ENCODE measurements at places on chromosomes 4 and X. TPM values are rescaled to one million over a fixed set of nuclear protein-coding genes. Genes with fewer than 3 reads are reported as not detected.

Gene GPR119
- not detected for total RNA-seq

- DNase-seq, result no peak
These were observed 3.9 kb downstream of the UBA1 start for GRCh38 chrX:47197526-47197925.

Gene PRICKLE3
- 8.1 TPM for total RNA-seq

DNA sequence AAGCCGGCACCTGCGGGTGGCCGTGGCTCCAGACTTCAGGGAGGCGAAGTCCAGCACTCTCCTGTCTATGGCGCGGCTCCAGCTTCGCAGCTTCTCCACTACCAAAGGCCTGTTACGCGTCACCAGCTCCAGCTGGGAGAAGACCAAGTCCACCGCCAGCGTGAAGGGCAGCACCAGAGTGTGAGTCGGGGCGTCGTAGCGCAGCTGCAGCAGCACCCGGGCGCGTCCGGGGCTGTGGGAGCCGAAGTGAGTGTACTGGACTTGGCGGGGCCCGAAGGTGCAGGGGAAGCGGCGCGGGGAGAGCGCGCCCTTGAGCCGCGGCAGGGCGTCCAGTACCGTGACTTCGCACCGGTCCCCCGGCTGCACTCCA is 444 bp downstream of the FREM3 start:
- DNase-seq, result no peak

Gene KLKB1
- total RNA-seq, result 0.19 TPM

GRCh38 chrX:136211766-136212556 is 39.2 kb downstream of the MAP7D3 start:
- DNase-seq, result no peak

- DNase-seq, result no peak
These were observed 22.1 kb upstream of the SCOC start for GRCh38 chr4:140351093-140352075.

Gene KIT
- total RNA-seq, result not detected

GRCh38 chrX:104902070-104902469 is 318.4 kb downstream of the TEX13A start:
- DNase-seq, result no peak

Gene KDR
- total RNA-seq, result 19.3 TPM

Gene BEX3
- 354 TPM for total RNA-seq

Gene TBC1D8B
- 5.1 TPM for total RNA-seq

Gene ATP2B3
- not detected for total RNA-seq

Gene ZNF595
- 6.0 TPM for total RNA-seq

Gene FABP2
- not detected for total RNA-seq

DNA sequence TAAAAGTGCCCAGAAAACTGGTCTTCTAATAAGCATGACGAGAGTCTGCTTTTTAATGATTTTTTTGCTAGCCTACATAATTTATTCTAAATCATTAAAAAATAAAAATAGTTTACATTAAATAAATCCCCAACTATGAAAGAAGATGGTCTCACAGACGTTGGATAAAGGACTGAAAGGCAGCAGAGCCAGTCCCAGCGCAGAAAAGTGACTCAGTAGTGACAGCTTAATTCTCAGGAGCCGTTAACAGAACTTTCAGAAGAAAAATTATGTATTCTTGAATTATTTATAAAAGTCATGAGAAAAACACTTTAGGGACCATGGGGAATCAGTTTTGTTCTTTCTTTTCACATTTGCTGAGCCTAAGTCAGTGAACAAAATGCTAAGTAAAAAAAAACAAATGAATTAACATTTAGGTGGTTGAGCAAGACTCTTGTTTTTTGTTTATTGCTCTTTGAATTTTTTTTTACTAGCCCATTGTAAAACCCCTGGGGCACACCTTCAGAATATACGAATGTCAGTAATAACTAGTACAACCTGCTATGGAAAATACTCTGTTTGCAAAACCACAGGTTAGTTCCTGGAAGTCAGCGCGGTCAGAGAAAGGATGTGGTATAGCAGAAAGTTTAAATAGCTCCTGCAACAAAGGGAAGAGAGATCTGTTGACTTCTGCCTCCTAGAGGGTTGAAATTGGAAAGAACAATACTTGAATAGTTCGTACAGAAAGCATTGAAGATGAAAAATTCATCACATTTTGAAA is 50.4 kb upstream of the CCDC160 start:
- DNase-seq, result no peak

- DNase-seq, result no peak
These were observed 396.8 kb downstream of the PACRGL start for GRCh38 chr4:21097026-21097425.

DNA sequence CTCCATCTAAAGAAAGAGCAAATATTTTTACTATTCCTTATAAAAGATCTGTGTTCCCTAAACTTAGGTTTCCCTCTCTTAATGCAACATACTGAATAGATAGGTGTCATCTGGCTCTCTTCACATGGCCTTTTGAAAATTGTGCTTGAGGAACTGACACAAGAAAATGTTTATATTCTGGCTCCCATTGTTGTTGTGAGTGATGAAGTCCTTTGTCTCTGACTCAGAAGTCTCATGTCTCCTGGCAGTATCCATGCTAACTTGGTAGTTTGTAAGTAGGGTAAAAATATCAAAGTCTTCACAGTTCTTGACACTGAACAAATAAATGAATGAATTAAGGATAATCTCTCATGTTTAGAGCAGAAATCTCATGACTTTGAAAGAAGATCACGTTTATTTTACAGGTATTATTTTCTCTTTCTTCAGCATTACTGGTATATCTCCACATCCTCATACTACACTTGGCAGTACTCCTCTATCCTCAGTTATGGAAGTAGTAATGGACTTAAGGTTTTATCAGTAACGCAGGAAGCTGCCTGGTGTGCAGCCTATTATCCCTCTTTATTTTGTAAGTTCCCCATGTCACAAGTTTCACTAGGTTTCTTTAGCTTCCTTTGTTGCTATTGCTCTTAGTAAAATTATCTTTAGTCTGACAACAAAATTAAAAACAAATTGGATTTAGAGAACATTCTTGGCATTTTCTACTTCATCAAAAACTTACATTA is 14.2 kb upstream of the PABPC4L start:
- no peak for DNase-seq

GRCh38 chr4:183626168-183626567 is 32.8 kb downstream of the RWDD4 start:
- DNase-seq, result no peak

DNA sequence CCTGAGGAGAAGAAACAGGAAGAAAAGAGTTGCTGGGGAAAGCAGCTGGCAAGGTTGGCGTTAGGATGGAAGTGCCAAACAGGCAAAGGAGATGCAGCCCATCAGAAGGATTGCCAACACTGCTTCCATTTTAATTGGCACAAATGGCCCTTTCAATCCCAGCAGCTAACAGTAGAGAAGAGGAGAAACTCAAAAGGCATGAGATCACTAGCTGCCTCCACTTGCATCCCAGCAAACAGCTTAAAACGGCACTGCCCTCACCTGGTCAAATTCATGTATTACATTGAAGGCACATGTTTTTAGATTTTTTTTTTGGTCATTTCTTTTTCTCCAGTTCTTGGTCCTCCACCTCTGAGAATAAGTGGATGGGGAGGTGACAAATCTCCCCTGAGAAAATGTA is 14.9 kb upstream of the LOC101059915 start:
- peak; percentile 42 for DNase-seq

DNA sequence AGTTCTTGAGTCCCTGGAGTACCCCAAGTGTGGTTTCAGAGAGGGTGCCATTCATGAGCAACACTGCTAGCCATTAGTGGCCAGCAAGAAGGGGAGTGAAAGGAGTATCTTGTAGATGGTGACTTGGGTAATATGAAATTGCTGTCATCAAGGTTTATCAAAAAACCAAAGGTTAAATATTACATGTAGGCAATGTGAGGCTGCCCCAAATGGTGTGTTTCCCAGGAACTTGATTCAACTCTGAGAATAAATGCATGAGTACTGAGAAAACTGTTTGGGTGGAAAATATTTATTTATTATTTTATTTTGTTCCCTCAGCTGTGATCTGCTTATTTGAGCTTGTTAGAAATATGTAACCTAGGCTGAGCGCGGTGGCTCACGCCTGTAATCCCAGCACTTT is 55.7 kb downstream of the AFF1 start:
- no peak for DNase-seq

GRCh38 chrX:16067886-16068515 is 55.4 kb upstream of the GRPR start:
- no peak for DNase-seq

GRCh38 chrX:118495061-118495921 is at the start of gene DOCK11:
Gene DOCK11, plus strand, starts transcription at chrX:118495815. Its CDS starts 157 bp downstream, at chrX:118495972.
- DNase-seq, result peak; percentile 73

- peak; percentile 87 for DNase-seq
These were observed 17.4 kb downstream of the IRAK1 start for GRCh38 chrX:154002215-154002719.

DNA sequence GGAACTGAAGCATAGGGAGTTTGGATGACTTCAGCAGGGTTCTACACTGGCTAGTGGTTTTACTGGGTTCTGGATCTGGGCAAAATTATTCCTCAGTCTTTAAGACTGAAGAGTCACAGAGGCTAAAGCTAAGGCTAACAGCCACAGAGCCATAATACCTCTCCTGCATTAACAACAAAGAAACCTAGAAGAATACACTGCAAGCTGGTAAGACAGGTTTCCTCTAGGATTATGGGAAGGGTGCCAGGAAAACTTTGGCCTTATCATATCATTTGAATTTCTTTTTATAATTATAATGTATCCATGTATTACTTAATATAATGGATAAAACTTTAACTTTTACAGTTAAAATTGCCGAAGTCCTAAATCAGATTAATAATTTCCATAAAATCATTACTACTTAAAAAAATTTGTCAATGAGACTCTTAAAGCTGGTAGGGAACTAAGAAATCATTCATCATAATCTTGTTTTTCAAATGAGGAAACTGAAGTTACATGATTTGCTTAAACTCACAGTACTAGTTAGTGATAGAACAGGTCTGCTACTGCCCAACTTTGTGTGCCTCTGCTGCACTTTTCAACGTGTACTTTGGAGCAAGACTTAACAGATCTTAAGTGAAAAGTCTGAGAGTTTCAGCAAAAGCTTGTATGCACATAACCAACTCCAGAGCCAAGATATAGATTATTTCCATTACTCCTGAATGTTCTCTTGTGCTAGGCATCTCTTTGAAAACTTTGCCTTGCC is 24.2 kb upstream of the PGRMC2 start:
- no peak for DNase-seq

Gene PLXNB3
- total RNA-seq, result 5.0 TPM

DNA sequence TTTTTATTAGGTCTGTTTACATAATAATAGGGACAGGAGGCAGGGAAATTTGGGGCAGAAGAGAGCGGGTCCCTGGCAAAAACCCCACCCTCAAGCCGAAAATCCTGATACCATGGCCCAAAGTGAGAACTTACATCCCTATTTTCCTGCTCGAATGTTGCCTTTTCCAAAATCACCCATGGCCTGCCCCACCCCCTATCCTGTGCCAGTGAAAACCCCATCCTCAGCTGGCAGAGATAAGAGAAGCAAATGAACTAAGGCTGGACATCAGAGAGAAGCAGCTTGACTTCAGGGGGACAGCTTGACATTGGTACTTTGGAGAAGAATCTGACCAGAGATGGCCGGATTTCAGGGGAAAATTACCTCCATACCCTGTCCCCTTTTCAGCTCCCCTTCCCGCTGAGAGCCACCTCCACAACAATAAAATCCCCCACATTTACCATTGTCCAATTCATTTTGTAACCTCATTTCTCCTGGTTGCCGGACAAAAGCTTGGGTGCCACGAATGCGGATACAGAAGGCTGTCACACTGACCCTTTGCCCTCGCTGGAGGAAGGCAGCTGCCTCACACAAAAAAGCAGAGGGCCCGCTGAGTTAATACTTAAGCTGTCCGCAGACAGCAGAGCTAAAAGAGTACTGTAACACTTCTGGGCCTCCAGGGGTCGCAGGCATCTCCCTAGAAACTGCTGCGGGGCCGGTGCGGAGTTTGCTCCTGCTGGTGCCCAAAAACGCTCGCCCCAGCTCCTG is 196.2 kb downstream of the SNCA start:
- DNase-seq, result peak; percentile 42

Gene S100P
- total RNA-seq, result not detected

DNA sequence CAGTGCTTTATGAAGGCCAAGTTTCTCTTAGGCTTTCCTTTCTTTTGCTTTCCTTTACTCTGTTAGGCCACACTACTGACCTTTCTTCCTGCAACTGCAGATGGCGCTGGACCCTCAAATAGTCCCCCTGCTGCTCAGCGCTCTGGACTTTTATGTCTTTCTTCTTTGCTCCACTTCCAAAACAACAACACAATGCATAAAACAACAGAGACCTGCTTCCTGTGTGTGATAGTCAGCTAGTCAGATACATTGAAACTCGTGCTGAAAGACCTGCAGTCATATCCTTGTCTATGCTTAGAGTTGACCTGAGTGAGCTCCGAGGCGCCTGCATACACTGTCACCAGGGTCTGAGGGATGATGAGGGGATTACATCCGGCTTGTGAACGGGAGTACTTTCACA is 108.9 kb upstream of the TEX13D start:
- no peak for DNase-seq

Gene METAP1
- total RNA-seq, result 61.9 TPM

DNA sequence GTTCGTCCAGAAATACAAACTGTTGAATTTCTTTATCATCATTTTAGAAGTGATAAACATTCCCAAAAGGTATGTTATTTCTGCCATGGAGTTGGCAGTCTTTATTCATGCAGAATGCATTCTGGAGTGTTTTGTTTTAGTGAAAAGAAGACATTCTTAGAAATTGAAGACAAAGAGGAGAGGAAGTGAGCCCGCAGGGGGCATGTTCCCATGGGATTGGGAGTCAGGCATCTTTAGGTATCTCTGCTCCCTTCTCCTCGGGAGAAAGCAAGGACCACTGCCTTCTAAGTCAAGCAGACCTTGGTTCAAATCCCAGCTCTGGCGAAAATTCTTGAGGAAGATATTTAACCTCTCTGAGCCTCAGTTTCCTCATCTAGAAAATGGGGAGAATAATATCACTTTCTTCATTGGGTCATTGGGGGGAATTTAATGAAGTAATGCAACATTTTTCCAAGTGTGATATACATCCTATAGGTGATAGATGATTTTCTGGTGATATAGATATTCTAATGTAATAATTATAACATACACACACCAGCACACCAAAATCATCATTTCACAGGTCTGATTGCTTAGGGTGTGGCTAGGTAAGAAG is 26.5 kb upstream of the CHRNA9 start:
- DNase-seq, result no peak

Gene TMEM144
- 7.9 TPM for total RNA-seq

Gene MAPK10
- total RNA-seq, result 4.3 TPM

GRCh38 chr4:15478724-15479088 is 9.0 kb downstream of the CC2D2A start:
- DNase-seq, result no peak

Gene PNMA3
- not detected for total RNA-seq

DNA sequence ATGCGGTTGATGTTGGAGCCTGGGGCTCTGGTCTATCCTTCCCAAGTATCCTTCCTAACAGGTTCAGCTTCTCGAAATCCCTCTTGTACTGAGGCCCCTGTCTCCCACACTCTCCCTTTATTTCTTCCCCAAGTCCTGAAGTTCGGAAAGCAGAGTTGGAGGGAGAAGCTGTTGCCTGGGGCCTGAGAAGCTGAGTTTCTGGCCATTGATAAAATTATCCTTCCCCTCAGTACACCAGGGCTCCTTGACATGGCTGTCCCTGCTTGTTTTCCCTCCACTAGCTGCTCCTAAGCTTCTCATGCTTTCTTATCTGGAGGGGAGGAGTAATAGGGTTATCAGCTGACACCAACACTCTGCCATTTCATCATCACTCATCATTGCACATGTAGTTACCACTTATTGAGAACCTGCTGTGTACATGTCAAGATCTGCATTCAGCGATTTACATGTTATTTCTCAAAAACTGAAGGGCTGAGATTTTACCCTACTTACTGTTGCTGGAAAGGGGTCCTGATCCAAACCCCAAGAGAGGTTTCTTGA is 58.0 kb downstream of the FUNDC1 start:
- no peak for DNase-seq
